ENCODE measurements at places on chromosomes 7 and 10. TPM values are rescaled to one million over a fixed set of nuclear protein-coding genes. Genes with fewer than 3 reads are reported as not detected.

SPAM1 gene
- total RNA-seq = not detected

SEMA3E gene
- total RNA-seq = 2.6 TPM

TMEM213 gene
- total RNA-seq = 43.8 TPM

FOXP2 gene
- total RNA-seq = 6.8 TPM

Measured in metanephros (tissue), 2 donors.